Calu3 (cell line): ENCODE measurements at places on chromosomes 6 and 20. TPM values are rescaled to one million over a fixed set of nuclear protein-coding genes. Genes with fewer than 3 reads are reported as not detected.

HTR1B gene
- total RNA-seq: 0.17 TPM in 1 of 2 replicates, not detected in the other

- H3K27ac ChIP-seq: peak overlapping the region; percentile 85
- H3K4me3 ChIP-seq: no peak overlapping the region
- H3K27me3 ChIP-seq: no peaks in the 10 kb centered on the region
- DNase-seq: no peak
- peaks cover 23% of the 10 kb centered on the region for H3K36me3 ChIP-seq
- peaks cover 47% of the 10 kb centered on the region for H3K4me1 ChIP-seq
These were observed 10.3 kb downstream of the FOXQ1 start for GRCh38 chr6:1322156-1322555.

DNA sequence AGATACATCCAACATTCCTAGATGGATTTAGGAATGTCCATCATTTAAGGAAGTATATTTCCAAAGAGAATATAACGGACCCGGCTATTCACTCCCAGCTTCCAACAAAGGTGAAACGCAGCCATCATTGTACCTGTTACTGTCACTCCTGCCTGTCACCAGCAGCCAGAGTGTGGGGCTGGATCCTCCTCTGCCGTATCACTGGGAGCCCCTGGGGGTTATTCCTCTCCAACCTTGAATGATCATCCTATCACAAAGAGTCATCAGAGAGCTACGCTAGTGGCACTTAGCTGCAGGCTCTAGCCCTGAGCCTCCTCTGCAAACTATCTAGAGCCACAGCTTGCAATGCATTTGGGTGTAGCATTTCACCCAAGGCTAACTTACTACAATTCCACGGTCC lies 73.6 kb upstream of the NHSL1 start:
- no peaks in the 10 kb centered on the region for H3K36me3 ChIP-seq
- H3K27ac ChIP-seq: no peak overlapping the region
- DNase-seq: no peak
- no peak overlapping the region for H3K4me3 ChIP-seq
- H3K4me1 ChIP-seq: peaks cover 8% of the 10 kb centered on the region
- no peaks in the 10 kb centered on the region for H3K27me3 ChIP-seq

DNA sequence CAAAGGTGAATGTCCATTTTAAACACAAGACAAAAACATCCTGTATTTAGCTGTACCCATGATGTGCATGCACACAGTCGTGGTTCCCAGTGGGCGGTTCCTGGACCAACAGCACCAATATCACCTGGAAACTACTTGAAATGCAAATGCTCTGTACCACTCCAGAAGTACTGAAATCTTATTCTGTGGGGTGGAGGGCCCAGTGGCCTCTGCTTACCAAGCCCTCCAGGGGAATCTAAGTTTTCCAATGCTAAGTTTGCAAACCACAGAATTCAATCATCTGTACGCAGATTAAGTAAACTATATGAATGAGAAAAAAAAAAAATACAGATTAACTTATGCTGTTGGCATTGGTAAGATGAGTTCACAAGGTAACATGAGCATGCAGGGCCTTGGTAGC lies 14.1 kb downstream of the TRMT6 start:
- no peak for DNase-seq
- H3K27ac ChIP-seq: no peak overlapping the region
- H3K4me3 ChIP-seq: no peak overlapping the region
- H3K36me3 ChIP-seq: no peaks in the 10 kb centered on the region
- peaks cover 18% of the 10 kb centered on the region for H3K27me3 ChIP-seq

GRCh38 chr6:125377621-125378020 lies 75.9 kb upstream of the HDDC2 start:
- peaks cover 76% of the 10 kb centered on the region for H3K27me3 ChIP-seq
- no peak overlapping the region for H3K27ac ChIP-seq
- no peaks in the 10 kb centered on the region for H3K36me3 ChIP-seq
- DNase-seq: no peak
- no peaks in the 10 kb centered on the region for H3K4me1 ChIP-seq

ATP5F1E gene
- 108 and 116 TPM in 2 replicates for total RNA-seq

FAXC gene
- total RNA-seq: 0.83 and 1.5 TPM in 2 replicates

DNA sequence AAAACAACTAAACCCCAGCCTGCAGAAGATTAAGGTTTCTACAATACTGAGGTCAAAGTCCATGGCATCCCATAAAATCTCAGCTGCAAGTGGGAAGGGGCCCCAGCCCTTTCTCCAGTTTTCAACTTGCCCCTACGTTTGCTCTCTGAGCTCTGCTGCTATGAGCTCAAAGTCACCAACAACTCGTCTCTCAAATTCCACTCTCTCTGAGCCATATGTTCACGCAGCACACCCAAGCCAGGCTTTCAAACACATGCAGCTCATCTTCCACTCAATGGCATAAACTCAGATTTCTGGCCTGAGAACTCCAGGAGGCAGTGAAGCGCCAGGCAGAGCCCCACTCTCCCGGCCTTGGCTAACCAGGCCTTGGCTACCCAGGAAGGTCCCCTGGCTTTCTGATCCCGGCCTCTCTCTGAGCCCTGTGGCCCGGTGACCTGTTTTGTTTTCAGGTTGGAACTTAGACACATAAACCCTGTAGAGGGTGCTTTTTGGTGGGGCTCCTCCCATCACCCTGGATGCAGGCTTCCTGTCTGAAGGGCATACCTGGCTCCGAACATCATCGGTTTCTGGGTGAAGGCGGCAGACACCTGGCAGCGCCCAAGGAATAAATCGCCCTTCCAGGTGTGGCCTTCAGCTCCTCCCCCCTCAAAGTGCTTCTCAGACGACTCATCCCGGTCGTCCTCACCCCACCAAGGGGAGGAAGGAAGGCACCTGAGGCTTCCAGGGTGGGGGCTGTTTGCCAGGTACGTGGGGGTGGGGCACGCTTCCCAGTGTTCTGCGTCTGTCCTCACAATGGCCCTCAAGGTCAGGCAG lies 12.4 kb downstream of the SLC22A23 start:
- no peak overlapping the region for H3K4me3 ChIP-seq
- H3K27me3 ChIP-seq: peaks cover 26% of the 10 kb centered on the region
- no peaks in the 10 kb centered on the region for H3K36me3 ChIP-seq
- H3K27ac ChIP-seq: no peak overlapping the region
- DNase-seq: no peak

- no peaks in the 10 kb centered on the region for H3K4me1 ChIP-seq
- no peaks in the 10 kb centered on the region for H3K27me3 ChIP-seq
- no peak for DNase-seq
- no peak overlapping the region for H3K27ac ChIP-seq
These were observed 64.3 kb downstream of the BMP5 start for GRCh38 chr6:55811074-55811473.

CPXM1 gene
- total RNA-seq: 0.14 and 0.29 TPM in 2 replicates

GRCh38 chr6:11803591-11803971 lies 25.0 kb upstream of the ADTRP start:
- DNase-seq: no peak
- no peak overlapping the region for H3K27ac ChIP-seq
- no peaks in the 10 kb centered on the region for H3K4me1 ChIP-seq
- no peaks in the 10 kb centered on the region for H3K36me3 ChIP-seq

- DNase-seq: no peak
- no peak overlapping the region for H3K4me3 ChIP-seq
- no peaks in the 10 kb centered on the region for H3K4me1 ChIP-seq
- H3K36me3 ChIP-seq: no peaks in the 10 kb centered on the region
- peaks cover 32% of the 10 kb centered on the region for H3K27me3 ChIP-seq
- H3K27ac ChIP-seq: no peak overlapping the region
These were observed 225.3 kb upstream of the CST7 start for GRCh38 chr20:24723647-24724352.

DNA sequence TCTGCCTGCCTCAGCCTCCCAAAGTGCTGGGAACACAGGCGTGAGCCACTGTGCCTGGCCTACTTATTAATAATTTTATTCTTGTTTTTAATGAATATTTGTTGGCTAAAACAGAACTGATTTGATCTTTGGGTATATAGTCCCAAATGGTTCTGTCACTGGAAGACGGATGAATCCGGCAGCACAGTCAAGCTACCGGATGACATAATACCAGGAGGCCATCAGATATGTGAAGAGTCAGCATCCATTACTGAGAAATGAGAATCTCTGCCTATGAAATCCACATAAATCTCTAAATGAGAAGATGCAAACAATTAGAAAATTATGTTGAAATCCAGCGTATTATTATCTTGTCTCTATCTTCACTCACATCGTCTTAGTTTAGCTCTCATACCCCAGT lies 263.0 kb downstream of the EYA4 start:
- no peak overlapping the region for H3K4me3 ChIP-seq
- peaks cover 5% of the 10 kb centered on the region for H3K36me3 ChIP-seq
- H3K27me3 ChIP-seq: no peaks in the 10 kb centered on the region
- H3K27ac ChIP-seq: no peak overlapping the region
- no peak for DNase-seq

DNA sequence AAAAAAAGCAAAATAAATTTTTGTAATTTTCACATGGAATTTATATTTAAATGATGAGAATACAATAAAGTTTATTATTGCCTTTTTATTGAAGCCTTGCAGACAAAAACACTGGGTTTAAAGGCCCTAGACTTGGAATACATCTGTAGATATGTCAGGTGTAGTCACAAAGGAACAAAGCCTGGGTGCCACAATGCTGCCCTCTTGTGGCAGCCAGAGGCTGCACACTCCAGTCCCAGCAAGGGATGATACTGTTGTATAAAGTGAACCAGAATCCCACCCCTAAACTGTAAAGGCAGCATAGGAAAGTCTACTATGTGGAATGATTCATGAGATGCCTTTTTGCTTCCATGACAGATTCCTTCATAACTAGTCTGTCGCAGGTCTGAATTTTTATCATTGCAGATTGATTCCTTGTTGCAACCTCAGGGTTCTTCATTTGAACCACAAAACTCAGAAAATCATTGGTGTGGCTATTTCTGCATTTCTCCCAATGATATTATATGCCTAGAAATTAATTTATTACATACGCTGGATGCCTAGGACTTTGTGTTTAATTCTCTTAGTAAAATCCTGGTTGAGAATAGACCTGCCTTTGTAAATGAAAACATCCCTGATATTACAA lies 37.0 kb downstream of the MAK start:
- DNase-seq: peak; percentile 58
- no peaks in the 10 kb centered on the region for H3K27me3 ChIP-seq
- no peaks in the 10 kb centered on the region for H3K36me3 ChIP-seq
- H3K4me1 ChIP-seq: peaks cover 8% of the 10 kb centered on the region
- H3K27ac ChIP-seq: no peak overlapping the region

BPIFA1 gene
- not detected in 2 replicates for total RNA-seq

DNA sequence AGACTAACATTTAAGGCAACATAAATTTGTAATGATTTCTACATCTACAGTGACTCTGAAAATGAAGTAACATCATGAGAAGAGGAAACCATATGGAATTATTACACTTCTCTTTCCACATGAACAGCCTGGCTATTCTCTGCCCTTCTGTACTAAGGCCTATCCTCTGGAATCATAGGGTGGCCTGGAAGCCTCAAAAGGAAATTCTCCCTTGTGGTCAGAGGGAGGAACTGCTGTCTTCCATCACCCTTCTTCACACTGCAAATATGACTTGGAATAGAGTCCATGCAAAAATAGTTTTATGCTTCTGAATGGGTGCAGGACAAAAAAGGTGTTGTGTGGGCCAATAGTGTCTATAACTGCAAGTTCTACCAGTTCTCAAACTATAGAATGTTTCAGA lies 44.6 kb upstream of the SH3BGRL2 start:
- no peaks in the 10 kb centered on the region for H3K4me1 ChIP-seq
- peaks cover 4% of the 10 kb centered on the region for H3K36me3 ChIP-seq
- no peak overlapping the region for H3K4me3 ChIP-seq
- no peak for DNase-seq
- H3K27ac ChIP-seq: no peak overlapping the region
- H3K27me3 ChIP-seq: no peaks in the 10 kb centered on the region

ELOVL4 gene
- 1.6 and 2.1 TPM in 2 replicates for total RNA-seq

- no peaks in the 10 kb centered on the region for H3K4me1 ChIP-seq
- H3K27ac ChIP-seq: no peak overlapping the region
- no peaks in the 10 kb centered on the region for H3K27me3 ChIP-seq
- no peak for DNase-seq
- H3K36me3 ChIP-seq: peaks cover 85% of the 10 kb centered on the region
These were observed 42.8 kb upstream of the PLCG1 start for GRCh38 chr20:41094353-41095055.

GRCh38 chr6:48983377-48983776 lies 479.7 kb downstream of the MMUT start:
- H3K27me3 ChIP-seq: no peaks in the 10 kb centered on the region
- H3K36me3 ChIP-seq: no peaks in the 10 kb centered on the region
- H3K4me3 ChIP-seq: no peak overlapping the region

DNA sequence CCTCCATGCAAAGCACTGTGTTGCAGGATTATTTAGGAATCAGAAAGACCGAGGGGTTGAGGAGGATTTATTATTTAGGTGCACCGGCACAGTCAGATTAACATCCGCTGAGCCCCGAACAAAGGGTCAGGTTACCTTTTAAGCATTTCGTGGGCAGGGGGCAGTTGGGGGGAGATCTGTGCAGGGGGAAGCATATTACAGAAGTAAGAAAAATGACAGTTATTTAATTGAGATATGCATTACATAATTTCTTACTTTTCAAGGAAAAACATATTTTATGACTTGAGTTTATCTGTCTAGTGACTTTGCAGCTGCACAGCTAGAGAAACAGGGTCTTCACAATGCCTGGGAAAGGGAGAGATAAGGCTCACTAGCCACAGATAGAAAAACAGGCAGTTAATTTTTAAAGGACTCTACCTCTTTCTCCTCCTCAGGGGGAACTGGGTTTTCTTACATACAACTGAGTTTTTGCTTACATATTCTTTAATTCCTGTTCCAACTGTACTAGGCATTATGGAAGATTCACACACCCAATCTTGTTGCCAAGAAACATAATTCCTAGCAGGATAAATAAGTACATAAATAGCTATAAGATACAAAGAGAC lies 1.7 kb upstream of the HINT3 start:
- no peak overlapping the region for H3K27ac ChIP-seq
- no peaks in the 10 kb centered on the region for H3K27me3 ChIP-seq
- DNase-seq: no peak
- peaks cover 7% of the 10 kb centered on the region for H3K36me3 ChIP-seq

CRYBG1 gene
- total RNA-seq: 40.7 and 45.4 TPM in 2 replicates

- H3K4me3 ChIP-seq: peak overlapping the region; percentile 46
- DNase-seq: peak; percentile 54
- peak overlapping the region; percentile 52 for H3K27ac ChIP-seq
These were observed 76.7 kb downstream of the RNF182 start for GRCh38 chr6:14001329-14002012.

MLIP gene
- 0.81 and 1.4 TPM in 2 replicates for total RNA-seq

DNA sequence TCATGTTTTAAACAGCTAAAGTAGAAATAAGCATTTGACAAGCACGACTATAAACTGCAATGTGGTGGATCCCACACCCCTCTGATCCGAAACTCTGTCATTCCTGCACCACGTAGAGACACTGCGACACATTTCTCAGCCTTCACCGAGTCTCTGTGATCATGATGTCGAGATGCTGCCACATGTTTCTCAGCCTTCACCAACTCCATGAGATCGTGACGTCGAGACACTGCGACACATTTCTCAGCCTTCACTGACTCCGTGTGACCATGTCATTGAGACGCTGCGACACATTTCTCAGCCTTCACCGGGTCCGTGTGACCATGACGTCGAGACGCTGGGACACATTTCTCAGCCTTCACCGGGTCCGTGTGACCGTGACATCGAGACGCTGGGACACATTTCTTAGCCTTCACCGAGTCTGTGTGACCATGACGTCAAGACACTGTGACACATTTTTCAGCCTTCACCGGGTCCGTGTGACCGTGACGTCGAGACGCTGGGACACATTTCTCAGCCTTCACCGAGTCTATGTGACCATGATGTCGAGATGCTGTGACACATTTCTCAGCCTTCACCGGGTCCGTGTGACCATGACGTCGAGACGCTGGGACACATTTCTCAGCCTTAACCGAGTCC lies 143.0 kb downstream of the TTLL2 start:
- peaks cover 8% of the 10 kb centered on the region for H3K4me1 ChIP-seq
- no peak for DNase-seq
- H3K36me3 ChIP-seq: no peaks in the 10 kb centered on the region
- H3K27ac ChIP-seq: no peak overlapping the region

- no peaks in the 10 kb centered on the region for H3K36me3 ChIP-seq
- no peak overlapping the region for H3K4me3 ChIP-seq
- no peak for DNase-seq
- no peaks in the 10 kb centered on the region for H3K27me3 ChIP-seq
- no peaks in the 10 kb centered on the region for H3K4me1 ChIP-seq
These were observed 351.2 kb upstream of the RUNX2 start for GRCh38 chr6:44976677-44977641.
